ENCODE measurements at places on chromosomes 5 and 9.
A peak's percentile ranks its signal among the peaks of the same experiment; 100 is the strongest.

DNA sequence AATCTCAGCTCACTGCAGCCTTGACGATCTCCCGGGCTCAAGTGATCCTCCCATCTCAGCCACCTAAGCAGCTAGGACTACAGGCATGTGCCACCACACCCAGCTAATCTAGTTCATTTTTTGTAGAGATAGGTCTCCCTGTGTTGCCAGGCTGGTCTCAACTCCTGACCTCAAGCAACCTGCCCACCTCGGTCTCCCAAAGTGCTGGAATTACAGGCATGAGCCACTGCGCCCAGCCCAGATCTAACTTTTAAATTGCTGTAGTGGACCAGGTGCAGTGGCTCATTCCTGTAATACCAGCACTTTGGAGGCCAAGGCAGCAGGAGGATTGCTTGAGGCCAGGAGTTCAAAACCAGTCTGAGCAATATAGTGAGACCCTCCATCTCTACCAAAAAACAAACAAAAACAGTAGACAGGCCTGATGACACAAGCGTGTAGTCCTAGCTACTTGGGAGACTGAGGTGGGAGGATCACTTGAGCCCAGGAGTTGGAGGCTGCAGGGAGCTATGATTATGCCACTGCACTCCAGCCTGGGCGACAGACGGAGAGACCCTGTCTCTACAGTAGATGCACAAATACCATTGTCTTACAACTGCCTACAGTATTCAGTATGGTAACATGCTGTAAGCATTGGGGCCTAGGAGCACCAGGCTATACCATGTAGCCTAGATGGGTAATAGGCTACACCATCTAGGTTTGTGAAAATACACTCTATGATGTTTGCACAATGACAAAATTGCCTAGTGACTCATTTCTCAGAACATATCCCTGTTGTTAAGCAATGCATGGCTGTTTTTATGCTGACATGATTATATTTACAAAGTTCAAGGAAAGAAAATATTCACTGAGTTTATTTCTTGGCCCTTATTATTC is 1.5 kb upstream of the SIT1 start:
- DNase-seq, result no peak
- H3K27ac ChIP-seq, result peak overlapping the region; percentile 38
- H3K4me3 ChIP-seq, result no peak overlapping the region
- H3K27me3 ChIP-seq, result no peaks in the 10 kb centered on the region
- no peaks in the 10 kb centered on the region for H3K36me3 ChIP-seq
- peaks cover 13% of the 10 kb centered on the region for H3K4me1 ChIP-seq

GRCh38 chr5:132837868-132838267 is 7.4 kb upstream of the SHROOM1 start:
- H3K27ac ChIP-seq, result no peak overlapping the region
- H3K27me3 ChIP-seq, result no peaks in the 10 kb centered on the region
- H3K36me3 ChIP-seq, result no peaks in the 10 kb centered on the region
- H3K4me1 ChIP-seq, result peaks cover 17% of the 10 kb centered on the region

DNA sequence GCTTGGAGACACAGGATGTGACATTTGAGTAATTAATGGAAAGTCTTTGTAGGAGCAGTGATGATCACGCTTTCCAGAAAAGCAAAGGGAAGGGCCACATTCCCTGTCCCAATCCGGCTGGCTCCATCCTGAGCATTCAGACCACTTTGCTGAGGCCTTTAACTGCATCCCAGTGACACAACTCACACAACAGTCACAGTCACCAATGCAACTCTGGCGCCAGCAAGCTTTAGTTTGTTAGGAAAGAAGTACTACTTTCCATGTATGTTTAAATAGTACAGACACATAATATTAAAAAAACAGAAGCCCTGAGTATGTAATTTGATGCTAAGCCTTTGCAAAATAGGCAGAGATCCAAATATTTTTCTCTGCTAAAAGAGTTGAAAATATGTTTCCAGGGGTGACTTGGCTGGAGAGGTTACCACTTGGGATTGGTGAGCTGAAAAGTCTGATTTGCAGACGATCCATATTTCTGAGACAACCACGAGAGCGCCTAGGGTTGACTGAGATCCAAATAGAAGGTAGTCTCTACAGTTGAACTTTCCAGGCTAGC is 31.7 kb upstream of the GAS1 start:
- no peaks in the 10 kb centered on the region for H3K27me3 ChIP-seq
- no peaks in the 10 kb centered on the region for H3K36me3 ChIP-seq
- peaks cover 49% of the 10 kb centered on the region for H3K4me1 ChIP-seq
- no peak overlapping the region for H3K4me3 ChIP-seq

DNA sequence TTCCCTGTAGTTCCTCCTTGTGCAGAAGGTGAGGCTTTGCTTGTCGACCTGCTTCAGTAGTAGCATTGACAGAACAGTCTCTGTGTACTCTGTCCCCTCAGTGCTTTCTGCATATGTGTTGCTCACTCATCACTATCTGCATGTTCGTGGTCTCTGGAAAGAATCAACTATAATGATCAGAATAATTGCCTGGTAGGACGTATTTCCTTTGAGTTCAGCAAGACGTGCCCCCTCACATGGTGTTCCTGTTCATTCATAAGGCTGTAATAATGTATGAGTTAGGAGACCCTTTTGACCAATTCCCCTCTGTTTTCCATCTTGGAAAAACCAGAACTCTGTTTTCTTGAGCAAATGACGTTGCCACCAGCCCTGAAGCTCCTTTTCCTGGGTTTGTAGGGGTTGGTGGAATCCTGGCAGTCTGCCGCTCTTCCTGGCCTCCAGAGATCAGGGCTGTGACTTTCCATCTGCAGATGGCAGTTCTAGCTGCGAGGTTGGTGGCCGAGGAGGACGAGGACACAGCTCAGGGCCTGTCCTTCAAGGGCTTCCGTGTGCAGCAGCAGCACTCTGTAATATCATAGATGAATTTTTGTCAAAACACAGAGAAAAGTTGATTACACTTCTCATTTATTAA is 61.9 kb downstream of the EXOSC2 start:
- no peaks in the 10 kb centered on the region for H3K36me3 ChIP-seq
- H3K4me1 ChIP-seq, result no peaks in the 10 kb centered on the region
- no peaks in the 10 kb centered on the region for H3K27me3 ChIP-seq
- no peak overlapping the region for H3K27ac ChIP-seq

- peak overlapping the region; percentile 55 for H3K27ac ChIP-seq
- H3K27me3 ChIP-seq, result no peaks in the 10 kb centered on the region
- no peaks in the 10 kb centered on the region for H3K4me1 ChIP-seq
- H3K36me3 ChIP-seq, result peaks cover 30% of the 10 kb centered on the region
- DNase-seq, result no peak
These were observed 1.1 kb downstream of the SLC27A4 start for GRCh38 chr9:128341435-128341849.

DNA sequence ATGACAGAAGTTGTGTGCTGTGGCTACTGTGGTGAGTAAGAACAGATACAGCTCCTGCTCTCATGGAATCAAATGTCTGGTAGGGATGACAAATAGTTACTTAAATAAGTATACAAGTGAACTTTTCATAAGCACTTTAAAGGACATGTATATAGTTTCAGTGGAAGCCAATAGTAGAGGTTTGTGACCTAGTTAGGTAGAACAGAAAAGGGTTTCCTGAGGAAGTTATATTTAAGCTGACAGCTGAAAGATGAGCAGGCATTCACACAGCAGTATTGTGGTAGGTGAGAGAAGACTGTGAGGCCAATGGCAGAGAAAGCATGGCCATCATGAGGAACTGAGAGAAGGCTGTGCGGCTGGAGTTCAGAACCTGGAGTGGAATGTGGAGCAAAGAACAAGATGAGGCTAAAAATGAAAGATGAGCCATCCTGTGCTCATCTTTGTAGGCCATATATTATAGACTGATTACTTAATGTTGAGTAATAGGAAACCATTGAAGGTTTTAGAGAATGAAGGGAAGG is 15.4 kb downstream of the FAM174A start:
- no peaks in the 10 kb centered on the region for H3K27me3 ChIP-seq
- H3K4me3 ChIP-seq, result no peak overlapping the region
- DNase-seq, result no peak
- no peaks in the 10 kb centered on the region for H3K36me3 ChIP-seq
- no peak overlapping the region for H3K27ac ChIP-seq

- DNase-seq, result no peak
- H3K4me1 ChIP-seq, result no peaks in the 10 kb centered on the region
- no peaks in the 10 kb centered on the region for H3K36me3 ChIP-seq
These were observed 318.8 kb downstream of the BNC2 start for GRCh38 chr9:16551692-16552091.

DNA sequence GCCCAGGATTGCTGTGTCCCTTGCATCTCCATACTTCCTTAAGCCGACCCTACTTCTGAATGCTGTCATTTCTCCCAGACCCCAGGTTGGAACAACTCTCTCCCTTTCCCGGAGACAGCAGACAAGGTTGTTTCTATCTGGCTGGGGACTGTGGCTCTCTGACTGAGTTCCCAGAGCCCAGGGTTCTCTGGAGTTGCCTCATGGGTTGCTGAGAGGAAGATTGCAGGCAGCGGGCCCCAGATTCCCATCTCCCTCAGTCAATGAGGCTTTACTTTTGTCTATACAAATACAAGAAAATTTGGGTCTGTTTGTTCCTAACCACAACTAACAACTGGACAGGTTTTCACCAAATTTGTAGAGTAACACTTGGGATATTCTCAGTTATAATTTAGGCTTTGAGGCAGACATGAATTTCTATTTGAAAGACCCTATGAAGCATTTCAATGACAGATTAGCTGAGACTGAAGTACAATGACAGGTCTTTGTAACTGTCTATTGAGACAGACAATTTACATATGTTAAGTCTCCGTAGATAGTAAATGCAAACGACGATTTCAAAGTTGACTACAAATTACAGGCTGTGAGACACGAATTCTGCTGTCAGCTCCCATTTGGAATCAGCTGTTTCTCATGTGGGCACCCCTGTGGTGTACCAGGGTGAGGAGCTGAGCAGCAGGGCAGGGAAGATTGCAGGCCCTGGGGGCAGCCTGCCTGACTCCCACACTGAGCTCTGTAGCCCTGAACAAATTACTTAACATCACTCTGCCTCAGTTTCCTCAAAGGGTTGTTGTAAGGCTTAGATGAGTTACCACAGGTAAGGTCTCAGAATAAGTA is 107.5 kb downstream of the ATP10B start:
- DNase-seq, result no peak
- no peaks in the 10 kb centered on the region for H3K36me3 ChIP-seq
- H3K4me1 ChIP-seq, result no peaks in the 10 kb centered on the region
- H3K27ac ChIP-seq, result no peak overlapping the region

- DNase-seq, result no peak
- H3K36me3 ChIP-seq, result no peaks in the 10 kb centered on the region
- no peak overlapping the region for H3K4me3 ChIP-seq
- no peaks in the 10 kb centered on the region for H3K27me3 ChIP-seq
- H3K4me1 ChIP-seq, result peaks cover 22% of the 10 kb centered on the region
These were observed 141.7 kb upstream of the ABCA1 start for GRCh38 chr9:105069696-105070095.

- H3K27me3 ChIP-seq, result peaks cover 12% of the 10 kb centered on the region
- H3K27ac ChIP-seq, result no peak overlapping the region
- peak overlapping the region; percentile 33 for H3K4me3 ChIP-seq
- H3K36me3 ChIP-seq, result no peaks in the 10 kb centered on the region
- H3K4me1 ChIP-seq, result no peaks in the 10 kb centered on the region
- DNase-seq, result no peak
These were observed 746 bp downstream of the RGS3 start for GRCh38 chr9:113464286-113464660.

DNA sequence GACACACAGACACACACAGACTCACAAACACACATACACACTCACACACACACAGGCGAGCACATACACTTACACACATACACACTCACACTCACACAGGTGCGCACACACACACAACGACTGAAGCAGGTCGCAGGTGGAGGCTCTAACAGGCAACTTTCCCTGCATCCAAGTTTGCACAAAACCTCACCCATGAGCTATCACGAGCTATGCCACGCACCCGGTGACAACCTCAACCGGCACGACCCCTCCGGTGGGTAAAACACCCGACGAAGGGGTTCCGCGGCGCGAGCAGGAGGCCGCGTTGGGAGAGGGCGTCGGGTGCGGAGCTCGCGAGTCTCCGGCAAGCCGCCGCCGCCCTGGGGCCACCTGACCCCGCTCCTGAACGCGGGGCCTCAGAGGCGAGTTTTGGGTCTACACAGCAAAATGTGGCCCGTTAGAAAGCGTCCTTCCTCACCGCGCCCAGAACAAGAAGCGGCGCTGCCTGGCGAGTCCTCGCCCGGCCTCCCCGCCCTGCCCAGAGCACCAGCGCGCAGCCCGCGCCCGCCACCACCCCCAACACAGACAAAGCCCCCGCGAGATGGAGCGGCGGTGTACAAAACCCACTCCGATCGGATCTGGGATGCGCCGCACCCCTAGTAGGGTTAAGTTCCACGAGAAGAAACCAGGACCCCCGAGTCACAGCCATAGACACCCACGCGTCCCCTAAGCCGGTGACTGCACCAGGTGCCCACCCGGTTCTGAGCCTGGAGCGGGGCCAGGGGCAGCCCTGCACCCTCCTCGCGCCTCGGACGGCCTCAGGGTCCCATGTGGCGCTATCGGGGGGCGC is 665 bp downstream of the SLC6A3 start:
- no peak overlapping the region for H3K4me3 ChIP-seq
- no peaks in the 10 kb centered on the region for H3K4me1 ChIP-seq
- H3K36me3 ChIP-seq, result no peaks in the 10 kb centered on the region
- peak; percentile 68 for DNase-seq
- no peak overlapping the region for H3K27ac ChIP-seq

DNA sequence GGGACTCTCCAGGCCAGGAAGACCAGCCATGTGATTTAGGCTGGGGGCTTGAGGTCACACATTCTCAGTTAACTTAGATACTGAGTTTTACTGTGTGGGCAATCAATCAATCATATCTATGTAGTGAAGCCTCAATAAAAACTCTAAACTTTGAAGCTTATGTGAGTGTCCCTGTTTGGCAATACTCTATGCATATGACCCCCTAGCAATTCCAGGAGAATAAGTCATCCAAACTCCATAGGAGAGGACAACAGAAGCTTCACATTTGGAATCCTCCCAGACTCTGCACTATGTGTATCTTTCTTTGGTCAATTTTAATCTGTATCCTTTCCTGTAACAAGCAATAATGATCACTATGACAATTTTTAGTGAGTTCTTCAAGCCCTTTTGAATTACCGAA is 216.8 kb upstream of the RGMB start:
- no peak overlapping the region for H3K27ac ChIP-seq
- no peaks in the 10 kb centered on the region for H3K4me1 ChIP-seq
- DNase-seq, result no peak
- no peaks in the 10 kb centered on the region for H3K27me3 ChIP-seq
- H3K36me3 ChIP-seq, result no peaks in the 10 kb centered on the region
- no peak overlapping the region for H3K4me3 ChIP-seq

DNA sequence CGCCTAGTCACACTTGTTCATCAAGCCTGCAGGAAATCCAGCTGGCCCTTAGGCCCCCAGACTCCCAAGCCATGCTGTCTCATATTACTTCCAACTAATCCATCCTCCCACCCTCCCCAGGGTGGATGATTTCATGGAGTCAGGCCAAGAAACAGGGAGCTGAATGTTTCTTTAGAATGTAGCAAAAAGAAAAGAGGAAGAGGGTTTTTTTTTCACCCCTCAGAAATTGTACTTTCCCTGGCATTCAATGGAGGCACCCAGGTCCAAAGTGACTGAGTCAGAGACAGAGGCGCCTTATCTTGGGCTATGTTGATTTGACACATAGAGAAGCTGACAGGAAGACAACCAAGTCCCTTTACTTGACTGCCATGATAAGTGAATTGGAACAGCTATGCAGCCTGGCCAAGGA is 260.2 kb upstream of the NR4A3 start:
- DNase-seq, result no peak
- no peak overlapping the region for H3K4me3 ChIP-seq
- H3K36me3 ChIP-seq, result no peaks in the 10 kb centered on the region
- H3K27ac ChIP-seq, result no peak overlapping the region
- no peaks in the 10 kb centered on the region for H3K4me1 ChIP-seq

- H3K4me3 ChIP-seq, result no peak overlapping the region
- no peak overlapping the region for H3K27ac ChIP-seq
- H3K36me3 ChIP-seq, result no peaks in the 10 kb centered on the region
- H3K4me1 ChIP-seq, result peaks cover 11% of the 10 kb centered on the region
- DNase-seq, result no peak
These were observed 76.2 kb upstream of the TBC1D2 start for GRCh38 chr9:98331536-98332259.

- H3K4me3 ChIP-seq, result no peak overlapping the region
- no peak overlapping the region for H3K27ac ChIP-seq
These were observed 252.4 kb upstream of the DAPK1 start for GRCh38 chr9:87245271-87245670.

Measured in RWPE2 (cell line).